ENCODE measurements at places on chromosomes 3 and 15.

- no peak for DNase-seq
Observed at GRCh38 chr3:155368786-155369185, 75.3 kb upstream of the STRIT1 start.

DNA sequence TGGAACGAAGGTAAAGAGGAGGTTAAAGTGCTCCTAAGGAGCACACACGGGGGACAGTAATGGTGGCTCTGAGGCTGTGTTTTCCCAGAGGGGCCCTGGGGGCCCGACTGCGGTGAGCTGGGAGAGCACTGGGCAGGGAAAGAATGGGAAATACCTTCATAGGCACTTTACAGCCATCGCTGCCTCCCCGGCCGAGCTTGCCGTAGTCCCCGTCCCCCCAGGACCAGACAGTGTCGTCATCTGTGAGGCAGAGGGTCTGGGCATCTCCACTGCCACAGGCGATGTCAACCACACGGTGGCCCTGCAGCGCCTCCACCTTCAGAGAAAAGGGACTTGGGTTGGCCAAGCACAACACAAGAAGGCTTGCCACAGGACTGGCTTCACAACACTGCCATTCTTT, 32.8 kb upstream of the OCA2 start:
- DNase-seq, result no peak

DNA sequence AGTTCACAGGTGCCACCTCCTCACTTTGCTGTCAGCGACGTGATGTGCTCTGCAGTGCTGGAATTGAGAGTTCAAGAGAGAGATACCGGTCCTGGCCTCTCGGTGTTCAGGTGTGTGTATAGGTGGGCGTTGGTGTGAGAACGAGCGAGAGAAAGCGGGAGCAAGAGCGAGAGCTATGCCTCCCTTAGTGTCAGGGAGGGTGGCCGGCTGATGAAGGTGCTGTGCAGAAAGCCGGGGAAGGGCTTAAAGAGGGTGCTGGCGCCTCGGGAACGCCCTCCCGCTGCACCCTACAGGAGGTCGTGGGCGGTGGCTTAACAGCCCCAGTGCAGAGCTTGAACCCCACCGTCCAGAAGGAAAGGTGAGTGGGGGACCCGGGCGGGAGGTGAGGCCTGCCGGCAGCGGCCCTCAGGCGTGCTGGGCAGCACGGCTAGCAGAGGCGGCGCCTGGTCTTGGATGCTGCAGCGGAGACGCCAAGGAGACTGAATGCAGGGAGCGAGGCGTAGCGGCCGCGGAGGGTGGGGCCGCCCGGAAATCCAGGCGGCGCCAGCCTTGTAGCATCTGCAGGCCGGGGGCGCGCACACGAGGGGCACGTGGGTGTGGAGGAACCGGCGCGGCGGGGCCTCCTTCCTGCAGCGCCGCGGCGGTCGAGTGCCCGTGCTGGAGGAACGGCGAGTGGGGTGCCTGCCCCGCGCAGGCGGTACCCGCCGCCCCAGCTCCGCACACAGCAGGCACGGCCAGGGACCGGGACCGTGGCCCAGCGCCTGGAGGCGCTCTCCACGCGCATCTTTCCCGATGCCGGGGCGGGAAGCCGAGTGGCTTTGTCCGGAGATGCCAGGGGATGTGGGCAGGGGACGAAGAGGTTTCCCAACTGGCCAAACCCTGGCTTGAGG, 246.8 kb upstream of the TOPAZ1 start:
- DNase-seq, result peak; percentile 9

DNA sequence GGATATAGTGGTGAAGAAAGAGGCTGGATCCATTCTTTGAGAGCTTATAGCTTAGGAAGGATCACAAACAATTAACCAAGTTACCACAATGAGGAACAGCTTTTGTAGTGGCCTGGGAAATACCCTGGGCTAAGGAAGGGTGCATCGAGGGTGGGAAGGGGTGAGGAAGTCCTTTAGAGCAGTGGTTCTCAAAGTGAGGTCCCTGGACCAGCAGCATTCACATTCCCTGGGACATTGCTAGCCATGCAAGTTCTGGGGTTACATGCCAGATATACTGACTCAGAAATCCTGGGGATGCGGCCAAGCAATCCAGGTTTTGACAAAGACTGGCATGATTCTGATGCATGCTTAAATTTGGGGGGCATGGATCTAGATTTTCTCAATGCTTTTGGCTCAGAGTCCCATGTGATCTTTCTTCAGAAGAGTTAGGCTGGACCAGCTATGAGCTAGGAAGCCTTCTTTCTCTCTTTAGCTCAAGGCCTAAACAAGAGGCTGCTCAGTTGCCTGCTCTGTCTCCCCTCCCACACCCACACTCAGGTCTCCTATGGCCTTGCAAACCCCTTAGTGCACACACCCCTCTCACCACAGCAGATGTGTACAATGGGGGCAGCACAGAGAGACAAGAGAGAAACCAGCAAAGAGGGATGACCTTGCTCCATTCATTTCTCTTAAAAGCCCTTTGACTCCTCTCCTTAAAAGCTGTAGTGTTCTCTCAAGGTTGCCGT, 1.8 kb upstream of the CCR1 start:
- DNase-seq, result peak; percentile 56

DNA sequence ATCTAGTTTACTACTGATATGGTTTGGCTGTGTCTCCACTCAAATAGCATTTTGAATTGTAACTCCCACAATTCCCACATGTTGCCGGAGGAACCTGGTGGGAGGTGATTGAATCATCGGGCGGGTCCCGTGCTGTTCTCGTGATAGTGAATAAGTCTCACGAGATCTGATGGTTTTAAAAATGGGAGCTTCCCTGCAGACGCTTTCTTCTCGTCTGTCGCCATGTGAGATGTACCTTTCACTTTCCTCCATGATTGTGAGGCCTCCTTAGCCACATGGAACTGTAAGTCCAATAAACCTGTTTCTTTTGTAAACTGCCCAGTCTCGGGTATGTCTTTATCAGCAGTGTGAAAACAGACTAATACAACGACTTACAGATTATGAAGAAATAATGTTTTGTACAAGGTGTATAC, 35.6 kb upstream of the PYDC2 start:
- no peak for DNase-seq

- no peak for DNase-seq
Observed at GRCh38 chr3:64399205-64399800, 174.0 kb upstream of the PRICKLE2 start.

DNA sequence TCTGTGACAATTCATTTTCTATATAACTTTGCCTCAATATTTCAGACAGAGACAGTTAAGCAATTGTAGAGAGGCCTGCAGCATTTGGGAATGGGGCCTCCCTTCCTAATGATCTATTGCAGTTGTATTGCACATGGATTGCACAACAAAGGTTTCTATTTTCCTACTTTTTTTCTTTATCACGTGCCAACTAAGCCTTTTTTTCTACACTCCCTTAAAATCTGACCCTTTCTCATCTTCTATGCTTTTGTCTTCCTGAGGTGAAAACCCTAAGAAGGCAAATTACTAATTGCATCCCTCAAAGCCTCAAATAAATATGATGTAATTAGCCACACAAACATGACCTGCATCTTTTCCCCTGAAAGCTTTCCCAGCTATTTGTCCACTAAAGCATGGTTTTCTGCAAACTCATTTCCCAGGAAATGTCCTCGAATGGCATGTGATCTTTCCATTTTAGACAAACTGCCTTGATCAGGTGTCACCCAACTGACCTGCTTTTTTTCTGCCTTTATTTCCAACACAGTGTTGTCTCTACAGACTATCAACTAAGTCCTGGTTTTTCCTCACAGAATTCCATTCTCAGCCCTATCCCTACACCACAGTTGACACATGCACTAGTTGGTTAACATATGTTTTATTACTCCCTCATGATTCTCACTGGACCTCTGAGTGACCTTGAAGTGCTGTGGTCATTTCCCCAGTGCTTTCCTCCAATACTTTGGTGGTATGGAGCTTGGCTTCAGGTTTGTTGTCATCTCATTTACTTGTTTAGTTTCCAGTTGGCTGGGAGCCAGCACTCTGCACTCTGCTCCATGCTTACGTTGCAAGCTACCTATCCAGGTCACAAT, 31.9 kb upstream of the TSC22D2 start:
- DNase-seq, result no peak

DNA sequence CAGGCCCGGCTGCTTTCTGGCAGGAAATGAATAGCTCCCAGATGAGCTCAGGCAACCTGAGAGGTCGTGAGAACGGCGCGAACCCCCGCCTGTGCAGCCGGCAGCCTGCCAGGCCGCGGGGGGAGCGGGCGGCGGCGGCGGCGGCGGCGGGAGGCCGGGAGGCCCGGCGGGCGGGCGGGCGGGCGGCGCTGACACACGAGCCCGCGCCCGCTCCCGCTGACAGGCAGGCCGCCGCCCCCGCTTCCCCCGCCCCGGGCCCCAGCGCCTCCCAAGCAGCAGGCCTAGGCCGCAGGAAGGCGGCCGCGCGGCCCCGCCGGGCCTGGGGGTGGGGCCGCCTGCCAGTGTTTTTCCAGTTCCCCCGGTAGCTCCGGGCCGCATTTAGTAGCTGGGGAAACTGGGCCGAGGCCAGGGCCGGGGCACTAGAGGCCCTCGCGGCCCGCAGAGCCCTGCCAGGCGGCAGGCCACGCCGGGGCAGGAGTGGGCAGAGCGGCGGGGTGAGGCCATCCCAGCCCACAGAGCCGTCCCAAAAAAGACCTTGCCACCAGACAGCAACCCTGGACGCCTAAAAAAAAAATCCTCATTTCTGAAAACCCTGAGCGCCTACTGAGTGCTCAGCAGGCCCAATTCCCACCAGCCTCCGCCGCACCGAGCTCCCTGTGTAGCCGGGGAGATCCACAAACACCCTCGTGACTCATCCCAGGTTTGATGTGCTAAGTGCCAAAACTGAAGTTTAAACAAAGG, 5.6 kb downstream of the HES1 start:
- peak; percentile 97 for DNase-seq

GRCh38 chr3:1017870-1018269, 75.0 kb upstream of the CNTN6 start:
- no peak for DNase-seq

GRCh38 chr3:102182162-102182561, 252.7 kb upstream of the ZPLD1 start:
- DNase-seq, result no peak

DNA sequence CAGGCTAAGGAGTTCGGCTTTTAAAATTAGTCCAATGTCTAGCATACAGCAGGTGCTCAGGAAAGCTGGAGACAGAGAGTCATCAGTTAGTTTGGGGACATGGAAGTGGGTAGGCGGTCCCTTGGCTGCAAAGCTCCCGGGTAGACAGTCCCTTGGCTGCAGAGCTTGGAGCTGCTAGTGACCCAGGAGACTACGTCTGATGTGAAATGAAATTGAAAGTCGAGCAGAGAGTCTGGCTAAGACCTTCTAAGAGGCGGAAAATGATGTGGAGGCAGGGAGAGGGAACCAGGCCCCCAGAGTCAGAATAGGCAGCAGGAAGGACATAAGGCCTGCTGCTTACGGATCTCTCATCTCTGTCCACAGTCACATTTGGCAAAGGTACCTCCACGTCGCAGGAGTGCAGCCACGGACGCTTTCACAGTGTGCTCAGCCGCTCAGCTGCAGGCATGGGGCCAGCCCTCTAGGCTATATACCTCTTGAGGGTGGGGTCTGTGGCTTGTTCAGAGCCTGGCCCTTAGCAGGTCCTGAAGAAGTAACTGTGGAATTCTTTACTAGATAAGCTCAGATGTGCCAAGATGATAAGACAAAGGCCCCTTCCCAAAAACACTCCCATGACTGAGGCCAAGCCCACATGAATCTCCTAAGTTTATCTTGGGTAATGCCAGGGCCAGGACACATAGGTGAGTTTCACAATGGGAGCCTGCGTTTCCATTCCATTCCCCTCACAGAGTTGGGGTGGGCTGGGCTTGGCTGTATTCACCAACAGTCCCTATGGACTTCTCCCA, 131.7 kb downstream of the XXYLT1 start:
- DNase-seq, result no peak

- no peak for DNase-seq
Observed at GRCh38 chr3:55959471-55960080, 472.5 kb upstream of the WNT5A start.

GRCh38 chr3:131233900-131234668, 147.5 kb upstream of the NUDT16 start:
- DNase-seq, result no peak

DNA sequence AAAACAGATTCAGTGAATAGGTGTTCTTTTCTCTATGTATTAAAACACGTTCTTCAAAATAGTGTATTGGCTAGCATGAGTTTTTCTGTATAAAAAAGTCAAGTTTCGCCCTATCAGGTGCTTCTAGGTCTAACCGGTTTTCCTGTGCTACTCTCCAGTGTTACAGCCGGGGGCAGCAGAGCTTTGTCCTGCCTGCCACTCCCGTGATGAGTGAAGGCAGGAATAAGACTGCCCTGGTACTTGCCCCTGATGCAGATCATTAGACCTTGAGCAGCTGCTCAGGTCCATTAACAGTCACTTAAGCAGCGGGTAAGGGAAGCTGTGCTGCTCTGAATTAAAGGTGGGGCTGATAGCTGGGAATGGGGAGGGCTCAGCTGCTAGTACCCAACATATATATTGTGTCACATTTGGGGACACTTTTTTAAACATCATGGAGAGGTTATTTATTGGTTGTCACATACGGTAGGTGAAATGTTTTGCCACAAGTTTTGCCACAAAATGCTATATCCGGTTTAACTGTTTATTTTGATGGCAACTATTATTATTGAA, 1.3 kb upstream of the UNC13C start:
- DNase-seq, result no peak

Data from MG63 (cell line).